ENCODE measurements at places on chromosomes 6 and 20.

- DNase-seq: no peak
Measured at GRCh38 chr6:22221630-22222029, 75.2 kb downstream of the PRL start.

DNA sequence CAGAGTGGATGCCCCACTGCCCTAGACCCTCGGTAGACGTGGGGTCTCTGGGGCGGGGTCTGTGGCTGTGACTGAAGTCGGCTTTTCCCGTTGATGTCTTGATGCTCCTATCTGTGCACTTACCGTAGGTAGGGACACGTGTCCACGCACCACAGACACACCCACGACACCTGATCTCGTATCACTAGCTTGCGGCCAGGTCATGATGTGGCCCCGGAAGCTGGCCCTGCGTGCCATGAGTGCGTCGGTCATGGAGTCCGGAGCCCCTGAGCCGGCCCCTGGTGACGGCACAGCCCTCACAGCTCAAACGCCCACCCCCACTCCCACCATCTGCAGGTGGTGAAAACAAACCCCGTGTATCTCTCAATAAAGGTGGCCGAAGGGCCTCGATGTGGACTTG lies 33.9 kb upstream of the MRGBP start:
- no peak for DNase-seq

DNA sequence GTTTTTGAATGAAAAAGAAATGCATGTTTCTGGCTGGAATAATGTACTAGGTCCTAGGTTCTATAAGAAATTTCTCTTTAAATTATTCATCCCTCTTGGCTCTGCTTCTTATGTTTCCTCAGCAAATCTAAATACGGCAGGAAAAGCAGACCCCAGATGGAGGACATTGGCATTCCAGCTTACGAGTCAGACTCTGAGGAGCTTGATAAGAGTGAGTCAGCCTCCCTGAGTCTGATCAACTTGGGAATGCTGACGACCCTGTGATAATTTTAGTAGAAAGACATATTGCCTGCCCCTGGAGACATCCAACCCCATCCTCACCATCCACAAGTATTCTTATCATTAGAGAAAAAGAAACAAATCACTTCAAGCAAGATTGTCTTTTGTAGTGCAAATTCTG lies 509.7 kb upstream of the MARCKS start:
- no peak for DNase-seq

DNA sequence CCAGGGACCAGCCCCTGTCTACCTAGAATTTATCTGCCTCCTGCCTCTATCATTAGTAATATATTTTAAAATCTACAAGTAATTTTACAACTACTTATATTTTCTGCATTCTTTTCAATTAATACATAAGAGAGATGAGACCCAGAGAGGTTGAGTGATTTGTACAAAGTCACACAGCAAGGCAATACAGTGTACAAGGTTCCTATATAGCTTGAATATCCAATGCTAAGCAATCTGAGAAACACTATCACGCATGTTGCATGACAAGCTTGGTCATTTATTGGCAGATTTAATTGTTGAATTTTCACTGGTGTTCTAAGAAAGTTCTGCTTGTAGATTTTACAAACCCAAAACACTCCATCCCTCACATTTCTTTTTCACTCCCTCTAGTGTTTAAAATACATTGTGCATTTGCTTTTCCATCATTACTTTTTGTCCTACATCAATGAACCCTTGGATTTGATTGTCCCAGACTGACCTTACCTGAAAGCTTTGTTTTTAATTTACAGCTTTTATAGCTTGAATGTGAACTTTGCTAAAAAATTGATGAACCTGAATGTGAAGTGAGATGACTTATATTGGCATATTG lies 520.9 kb upstream of the CITED2 start:
- no peak for DNase-seq

DNA sequence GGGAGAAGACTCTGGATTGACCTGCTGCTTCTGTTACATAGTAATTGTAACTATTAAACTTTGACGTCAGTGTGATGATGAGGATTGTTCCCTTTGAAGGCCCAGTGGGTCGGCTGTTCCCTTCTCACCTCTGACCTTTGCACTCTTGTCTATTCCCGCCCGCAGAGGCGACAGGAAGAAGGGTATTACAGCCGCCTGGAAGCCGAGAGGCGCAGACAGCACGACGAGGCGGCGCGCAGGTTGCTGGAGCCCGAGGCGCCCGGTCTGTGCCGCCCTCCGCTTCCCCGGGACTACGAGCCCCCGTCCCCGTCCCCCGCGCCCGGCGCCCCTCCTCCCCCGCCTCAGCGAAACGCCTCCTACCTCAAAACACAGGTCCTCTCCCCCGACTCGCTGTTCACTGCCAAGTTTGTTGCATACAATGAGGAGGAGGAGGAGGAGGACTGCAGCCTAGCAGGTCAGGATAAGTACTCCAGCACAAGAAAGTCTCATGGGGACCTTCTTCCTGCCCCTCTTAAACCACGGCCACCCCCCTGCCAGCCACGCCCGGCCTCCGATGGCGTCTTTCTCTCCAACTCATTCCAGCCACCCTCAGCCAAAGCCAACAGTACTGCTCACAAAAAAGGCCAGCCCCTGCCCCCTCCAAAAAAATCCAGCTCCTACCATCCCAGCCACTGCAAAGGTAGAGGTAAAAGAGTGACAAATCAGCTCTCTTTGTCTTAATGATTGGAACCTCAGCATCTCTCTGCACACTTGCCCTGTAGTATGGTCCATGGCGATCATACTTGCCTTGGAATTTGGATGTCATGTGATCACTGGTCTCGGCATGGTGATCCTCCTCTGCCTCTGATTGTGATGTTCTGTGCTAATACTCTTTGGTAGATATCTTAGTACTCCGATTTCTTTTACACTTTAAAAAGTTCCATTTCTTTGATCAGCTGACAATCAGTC lies 31.6 kb upstream of the KIF25 start:
- no peak for DNase-seq

DNA sequence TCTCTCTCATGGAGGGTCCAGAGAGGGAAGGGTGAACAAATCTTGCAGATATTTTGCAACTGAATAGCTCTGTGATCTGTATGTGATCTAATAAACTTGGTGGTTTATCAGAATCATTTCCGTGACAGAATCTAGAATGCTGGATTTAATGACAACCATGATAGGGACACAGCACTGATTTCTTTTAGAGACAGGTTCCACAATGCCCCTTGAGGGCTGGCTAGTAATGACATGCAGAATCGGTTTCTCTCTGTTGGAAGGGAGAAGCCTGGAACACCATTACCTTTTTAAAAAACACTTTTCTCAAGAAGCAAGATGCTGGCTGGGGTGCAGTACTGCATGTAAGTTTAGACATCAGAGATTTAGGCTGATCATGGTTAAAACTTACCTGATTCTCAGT lies 313.4 kb downstream of the CDH26 start:
- no peak for DNase-seq

Data from NCI-H2081 (cell line).